Kidney epithelial cell (primary cell): ENCODE measurements at places on chromosomes 3 and 15. TPM values are rescaled to one million over a fixed set of nuclear protein-coding genes. Genes with fewer than 3 reads are reported as not detected.
A peak's percentile ranks its signal among the peaks of the same experiment; 100 is the strongest.

DNA sequence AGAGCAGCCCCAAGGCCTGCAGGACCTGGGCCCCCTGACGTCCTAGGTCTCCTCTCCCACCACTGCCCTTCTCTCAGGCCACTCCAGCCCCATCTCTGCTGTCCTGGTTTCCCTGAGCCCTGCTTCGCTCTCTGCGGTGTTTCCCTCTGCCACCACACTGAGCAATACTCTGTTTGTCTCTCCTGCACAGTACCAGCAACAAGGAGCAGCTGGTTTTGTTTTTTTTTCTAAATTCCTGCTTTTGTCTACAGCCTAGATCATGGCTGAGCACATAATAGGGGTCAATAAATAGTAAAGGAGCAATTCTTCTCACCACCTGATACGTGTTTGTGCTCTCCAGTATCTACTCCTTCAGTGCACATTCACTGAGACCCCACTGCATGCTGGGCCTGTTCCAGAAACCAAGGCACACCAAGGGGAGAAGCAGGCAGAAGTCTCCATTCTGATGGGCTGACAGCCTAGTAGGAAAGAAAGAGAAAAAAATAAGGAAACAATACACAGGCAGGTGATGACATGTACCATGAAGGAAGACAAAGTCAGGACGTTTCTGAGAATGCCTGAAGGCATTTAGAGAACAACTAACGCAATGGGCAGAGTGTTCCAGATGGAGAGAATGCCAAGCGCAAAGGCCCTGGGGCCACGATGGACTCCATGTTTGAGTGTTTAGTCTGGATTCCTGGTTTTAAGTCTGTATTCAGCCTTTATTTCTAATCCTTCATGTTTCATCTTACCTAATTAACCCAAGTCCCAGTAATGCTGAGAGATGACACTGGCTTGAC lies 6.0 kb upstream of the ACAD9 start:
- DNase-seq = no peak

GOLGA6D gene
- not detected in 2 replicates for total RNA-seq

- no peak for DNase-seq
Measured at GRCh38 chr3:131283862-131284261, 97.7 kb upstream of the NUDT16 start.

- no peak for DNase-seq
Measured at GRCh38 chr3:127077505-127078064, 94.7 kb downstream of the PLXNA1 start.

GRCh38 chr3:67561667-67562394 lies 92.6 kb downstream of the SUCLG2 start:
- DNase-seq = no peak

ANKRD34C gene
- not detected in 2 replicates for total RNA-seq

- no peak for DNase-seq
Measured at GRCh38 chr3:133880886-133881455, 14.7 kb downstream of the RAB6B start.

DNA sequence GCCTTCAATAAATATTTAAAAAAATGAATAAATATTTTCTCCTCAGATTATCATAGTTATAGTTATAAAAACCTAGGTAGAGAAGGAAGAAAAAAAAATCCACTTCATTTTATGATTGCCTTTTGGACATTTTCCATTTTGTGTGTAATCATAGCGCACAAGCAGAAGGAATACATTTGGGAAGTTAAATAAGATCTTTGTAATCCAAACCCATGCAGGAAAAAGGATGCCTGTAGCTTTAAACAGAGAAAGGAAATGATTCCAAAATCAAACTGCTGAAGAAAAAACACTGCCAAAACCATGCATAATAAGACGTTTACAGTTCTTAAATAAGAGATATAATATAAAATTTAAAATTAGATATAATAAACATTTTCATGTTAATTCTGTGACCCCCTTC lies 7.4 kb upstream of the CCDC54 start:
- DNase-seq = no peak

DNA sequence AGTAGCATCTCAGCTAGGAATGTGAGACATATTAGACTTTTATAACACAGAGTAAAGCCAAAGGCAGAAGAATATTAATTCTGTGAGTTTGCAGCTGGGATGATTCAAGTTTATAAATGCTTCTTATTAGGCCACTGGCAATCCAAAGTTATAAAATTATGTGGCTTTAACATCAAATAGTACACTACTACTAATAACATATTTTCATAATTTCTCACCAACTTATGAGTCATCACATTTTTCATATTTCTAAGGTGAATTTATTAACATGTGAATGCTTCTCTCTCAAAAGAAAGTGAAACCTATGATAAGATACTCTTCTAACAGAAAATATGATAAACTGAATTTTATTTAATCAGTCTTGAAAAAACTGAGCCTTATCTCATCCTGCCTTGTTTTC lies 1348.2 kb upstream of the ALCAM start:
- no peak for DNase-seq

DNA sequence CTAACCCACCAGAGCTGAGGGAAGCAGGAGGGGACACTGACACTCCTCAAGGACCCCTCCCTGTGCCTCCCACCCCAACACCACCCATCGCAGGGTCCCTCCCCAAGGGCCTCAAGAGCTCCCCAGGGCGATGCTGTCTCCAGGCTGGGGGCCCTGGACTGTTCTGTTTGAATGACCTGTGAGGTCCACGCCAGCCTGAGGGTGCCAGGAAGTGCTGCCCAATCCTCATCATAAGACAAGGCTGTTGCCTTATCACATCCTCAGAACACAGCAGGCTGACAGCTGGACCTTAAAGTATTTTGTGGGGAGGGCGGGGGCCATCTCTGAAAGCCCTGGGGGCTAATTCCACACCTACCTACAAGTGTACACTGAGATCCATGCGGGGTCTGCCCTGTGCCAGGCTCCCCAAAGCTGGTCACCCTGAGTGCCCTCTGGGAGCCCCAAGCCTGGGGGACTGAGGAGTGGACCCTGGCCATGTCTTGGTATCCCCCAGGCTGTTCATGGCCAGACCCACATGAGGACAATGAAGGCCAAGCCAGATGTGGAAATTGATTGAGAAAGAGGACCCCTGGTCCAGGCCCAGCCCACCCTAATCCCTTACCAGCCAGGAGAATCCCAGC lies 23.8 kb upstream of the GOLGA6C start:
- DNase-seq = no peak

CRYGS gene
- 1.8 and 2.7 TPM in 2 replicates for total RNA-seq

ATP10A gene
- total RNA-seq = 7.6 and 8.0 TPM in 2 replicates

- DNase-seq = no peak
Measured at GRCh38 chr3:141100531-141101320, 49.6 kb downstream of the SPSB4 start.

DNA sequence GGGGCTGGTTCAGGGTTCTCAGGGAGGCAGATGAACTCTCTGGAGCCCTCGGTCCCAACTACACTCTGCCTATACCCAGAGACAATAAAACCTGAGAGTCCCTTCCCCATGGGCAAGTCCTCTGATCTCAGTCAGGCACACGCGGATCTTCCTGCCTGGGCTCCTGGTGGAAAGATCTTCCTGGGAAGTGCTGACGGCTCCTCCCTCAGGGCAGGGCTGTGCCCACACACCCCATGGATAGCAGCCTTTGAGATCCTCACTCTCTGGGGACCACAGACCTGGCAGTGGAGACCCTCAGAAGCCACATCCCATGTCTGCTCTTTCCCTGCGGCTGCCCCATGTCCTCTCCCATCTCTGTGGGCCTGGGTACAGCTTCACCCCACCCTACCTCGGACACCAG lies 10.4 kb downstream of the SH2D7 start:
- no peak for DNase-seq

DNA sequence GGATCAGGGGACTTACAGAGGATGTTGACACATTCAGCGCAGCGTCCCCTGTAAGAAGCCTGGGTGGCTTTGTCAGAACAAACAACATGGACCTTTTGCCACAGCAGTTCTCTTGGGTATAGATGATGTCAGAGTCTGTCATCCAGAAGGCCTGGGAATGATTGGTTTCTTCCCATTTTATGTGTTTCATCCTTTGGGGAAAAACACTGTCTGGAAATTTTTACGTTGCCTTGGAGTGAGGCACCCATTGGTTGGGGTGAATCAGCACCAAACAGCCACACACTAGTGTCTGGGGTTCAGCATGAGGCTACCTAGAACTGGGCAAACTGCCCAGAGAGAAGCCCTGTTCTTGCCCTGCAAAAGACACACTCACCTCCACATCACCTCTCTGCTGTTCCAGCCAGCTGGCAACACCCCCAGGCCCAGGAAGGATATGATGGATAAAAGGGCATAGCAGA lies 123.0 kb downstream of the FAM43A start:
- DNase-seq = peak; percentile 1

- DNase-seq = no peak
Measured at GRCh38 chr3:122055215-122055614, at the start of gene CD86. Gene CD86 (plus strand): TSS chr3:122055362. CDS start chr3:122055490, 128 bp downstream.

PPP1R14D gene
- not detected in 2 replicates for total RNA-seq

DNA sequence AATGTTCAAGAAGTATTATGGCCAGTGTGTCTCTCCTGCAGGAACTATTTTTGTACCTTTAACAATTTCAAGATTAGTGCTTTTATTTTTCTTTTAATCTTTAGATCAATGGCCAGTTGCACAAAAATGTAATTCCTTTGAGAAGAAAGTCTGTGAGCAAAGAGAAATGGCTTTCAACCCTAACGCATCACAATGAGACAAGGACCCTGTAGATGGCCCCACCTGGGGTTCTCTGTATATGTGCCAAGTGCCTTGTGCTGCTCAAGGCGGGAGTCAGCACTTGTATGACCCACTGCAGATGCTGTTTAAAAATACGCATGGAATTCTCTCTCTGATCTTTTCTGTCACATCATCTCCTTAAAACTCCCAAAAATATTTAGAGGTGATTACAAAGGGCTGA lies 453.4 kb downstream of the OCA2 start:
- no peak for DNase-seq
